ENCODE measurements at places on chromosomes 16 and 17.

DNA sequence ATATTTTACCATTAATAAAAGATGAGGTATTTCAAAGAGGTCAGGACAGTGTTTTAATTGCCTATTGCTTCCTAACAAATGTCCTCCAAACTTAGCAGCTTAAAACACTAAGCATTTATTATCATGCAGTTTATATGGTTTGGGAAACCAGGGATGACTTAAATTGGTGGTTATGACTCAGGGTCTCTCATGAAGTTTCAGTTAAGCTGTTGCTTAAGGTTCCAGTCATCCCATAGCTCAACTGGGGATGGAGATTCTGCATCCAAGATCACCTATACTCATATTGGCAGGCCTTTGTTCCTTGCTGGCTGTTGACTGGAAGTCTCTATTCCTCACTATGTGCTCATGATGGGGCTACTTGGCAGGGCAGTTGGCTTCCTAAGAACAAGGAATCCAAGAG, 1329.9 kb upstream of the GOT2 start:
- peak; percentile 1 for DNase-seq

- no peak for DNase-seq
These were observed 132.7 kb downstream of the CCDC182 start for GRCh38 chr17:57612202-57613071.

DNA sequence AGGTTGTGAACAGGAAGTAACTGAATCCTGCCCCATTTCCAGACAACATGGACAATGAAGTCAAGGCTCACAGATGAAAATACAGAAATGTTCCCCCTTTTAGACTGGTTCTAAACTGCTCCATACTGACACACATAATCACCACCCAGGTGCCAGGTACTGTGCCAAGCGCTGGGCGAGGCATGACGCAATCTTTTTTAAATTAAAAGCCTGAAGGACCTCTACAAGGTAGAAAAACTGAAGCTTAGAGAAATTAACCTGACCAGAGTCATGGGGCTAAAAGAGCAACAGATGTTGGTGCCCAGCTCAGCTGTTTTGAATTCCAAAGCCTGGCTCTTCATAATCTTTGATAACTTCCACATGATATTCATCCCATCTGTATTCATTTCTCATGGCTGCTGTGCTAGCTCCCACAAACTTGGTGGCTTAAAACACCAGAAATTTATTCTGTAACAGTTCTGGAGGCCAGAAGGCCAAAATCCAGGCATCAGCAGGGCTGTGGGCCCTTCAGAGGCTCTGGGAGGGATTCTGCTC, 4.9 kb upstream of the RAB11FIP4 start:
- DNase-seq, result peak; percentile 30

DNA sequence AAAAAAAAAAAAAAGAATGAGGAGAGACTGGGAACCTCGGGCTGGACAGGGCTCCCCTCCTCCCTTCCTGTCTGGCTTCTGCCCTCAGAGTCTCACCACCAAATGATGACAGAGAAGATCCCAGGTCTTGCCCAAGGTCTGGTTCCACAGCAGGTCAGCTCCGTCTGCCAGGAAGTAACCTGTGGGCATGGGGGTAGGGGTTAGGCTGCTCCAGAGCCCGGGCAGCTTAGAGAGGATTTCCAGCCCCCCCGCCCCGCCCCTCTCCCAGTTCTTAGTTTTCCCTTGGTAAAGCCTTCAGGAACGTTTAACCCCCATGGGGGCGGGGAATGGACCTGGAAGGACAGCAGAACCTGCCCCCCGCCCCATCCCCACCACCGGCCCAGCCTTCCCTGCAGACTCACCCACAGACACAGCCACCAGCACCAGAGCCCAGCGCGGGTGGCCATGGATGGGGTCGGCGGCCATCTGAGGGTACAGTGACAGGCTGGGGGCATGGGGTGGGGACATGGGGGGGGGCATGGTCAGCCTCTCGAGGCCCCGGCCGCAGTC, 700 bp downstream of the TLCD2 start:
- peak; percentile 67 for DNase-seq

DNA sequence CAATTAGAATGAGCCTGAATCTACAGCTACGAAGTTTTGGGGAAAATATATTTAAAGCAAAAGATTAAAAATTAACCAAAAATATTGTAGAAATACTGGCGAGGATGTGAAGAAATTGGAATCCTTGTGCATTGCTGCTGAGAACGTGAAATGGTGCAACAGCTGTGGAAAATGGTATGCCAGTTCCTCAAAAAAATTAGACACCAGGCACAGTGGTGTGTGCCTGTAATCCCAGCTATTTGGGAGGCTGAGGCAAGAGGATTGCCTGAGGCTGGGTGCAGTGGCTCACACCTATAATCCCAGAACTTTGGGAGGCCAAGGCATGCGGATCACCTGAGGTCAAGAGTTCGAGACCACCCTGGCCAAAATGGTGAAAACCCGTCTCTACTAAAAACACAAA, 119.9 kb upstream of the TMEM97 start:
- DNase-seq, result no peak

DNA sequence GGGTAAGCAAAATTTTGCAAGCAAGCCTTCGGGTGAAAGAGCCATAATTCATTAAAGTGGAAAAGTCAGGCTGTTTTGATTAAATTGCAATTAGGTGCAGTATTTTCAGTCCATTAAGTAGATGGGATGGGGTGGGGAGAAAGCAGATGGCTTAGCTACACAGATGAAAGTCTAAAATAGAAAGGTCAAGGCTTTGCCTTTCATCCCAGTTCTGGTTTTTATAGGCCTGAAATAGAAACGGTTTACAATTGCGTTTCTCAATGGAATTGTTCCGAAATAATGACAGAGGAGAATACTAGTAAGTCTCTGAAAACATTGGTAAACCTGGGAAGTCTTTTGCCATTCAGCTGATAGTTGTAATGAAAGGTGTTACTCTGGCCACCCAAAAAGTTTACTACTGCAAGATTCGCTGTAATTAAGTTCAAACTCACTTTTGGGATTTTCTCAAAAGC, 1.5 kb downstream of the PPM1E start:
- DNase-seq, result no peak

GRCh38 chr16:72873853-72874252, 174.1 kb downstream of the ZFHX3 start:
- no peak for DNase-seq

GRCh38 chr16:26240807-26241206, 549.0 kb downstream of the HS3ST4 start:
- DNase-seq, result no peak

GRCh38 chr16:20321671-20322070, 5.6 kb downstream of the GP2 start:
- no peak for DNase-seq

GRCh38 chr16:80806927-80807340, 2.5 kb upstream of the CDYL2 start:
- peak; percentile 55 for DNase-seq

DNA sequence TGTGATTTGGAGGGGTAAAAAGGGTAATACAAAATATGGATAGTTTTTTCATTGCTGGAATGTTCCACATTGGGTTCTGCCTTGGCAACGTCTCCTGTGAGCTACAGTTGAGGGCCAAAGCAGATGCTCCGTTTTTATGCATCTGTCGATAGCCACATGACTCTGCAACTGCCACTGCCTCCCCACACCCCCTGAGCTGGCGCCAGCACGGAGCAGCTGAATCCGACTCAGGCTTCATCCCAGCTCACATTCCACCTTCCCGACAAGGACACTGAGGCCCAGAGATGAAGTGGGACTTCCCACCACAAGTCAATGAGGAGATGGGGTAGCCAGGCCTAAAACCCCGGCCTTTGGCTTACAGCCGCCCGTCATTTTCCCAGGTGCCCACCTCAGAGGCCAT, 334.1 kb downstream of the CDH13 start:
- no peak for DNase-seq

DNA sequence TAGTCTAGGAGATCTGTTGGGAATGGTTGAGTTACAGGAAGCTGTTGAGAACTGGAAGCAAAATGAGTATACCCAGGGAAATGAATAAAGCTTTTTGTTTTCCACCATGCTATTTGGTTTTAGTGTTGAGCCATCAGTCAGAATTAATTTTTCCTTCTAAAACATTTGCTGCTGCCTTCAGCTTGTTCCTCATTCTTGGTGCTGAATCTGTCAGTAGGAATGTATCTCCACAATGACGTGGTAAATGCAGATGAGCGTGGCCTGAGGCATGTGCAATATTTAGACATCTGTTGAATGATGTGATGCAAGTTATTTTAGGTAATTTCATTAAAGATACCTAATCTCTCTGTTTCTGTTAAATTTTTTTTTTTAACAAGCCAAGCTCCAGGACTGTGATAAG, 10.9 kb downstream of the HAPSTR1 start:
- peak; percentile 91 for DNase-seq

- DNase-seq, result peak; percentile 54
These were observed 10.0 kb downstream of the TMEM235 start for GRCh38 chr17:78241277-78242023.

DNA sequence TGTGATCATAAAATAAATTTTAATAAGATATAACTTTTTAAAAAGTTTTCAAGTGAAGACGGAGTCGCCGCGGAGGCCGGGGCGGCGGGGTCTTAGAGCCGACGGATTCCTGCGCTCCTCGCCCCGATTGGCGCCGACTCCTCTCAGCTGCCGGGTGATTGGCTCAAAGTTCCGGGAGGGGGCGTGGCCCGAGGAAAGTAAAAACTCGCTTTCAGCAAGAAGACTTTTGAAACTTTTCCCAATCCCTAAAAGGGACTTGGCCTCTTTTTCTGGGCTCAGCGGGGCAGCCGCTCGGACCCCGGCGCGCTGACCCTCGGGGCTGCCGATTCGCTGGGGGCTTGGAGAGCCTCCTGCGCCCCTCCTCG, at the start of gene FOXC2:
Gene FOXC2, plus strand, starts transcription at position 229 of the 365 bp plus-strand sequence. CDS start 507 bp downstream, outside the sequence.
- DNase-seq, result peak; percentile 94

- no peak for DNase-seq
These were observed 154.2 kb downstream of the VPS53 start for GRCh38 chr17:560432-560873.

GRCh38 chr17:7293816-7294613, 424 bp downstream of the YBX2 start:
- no peak for DNase-seq

DNA sequence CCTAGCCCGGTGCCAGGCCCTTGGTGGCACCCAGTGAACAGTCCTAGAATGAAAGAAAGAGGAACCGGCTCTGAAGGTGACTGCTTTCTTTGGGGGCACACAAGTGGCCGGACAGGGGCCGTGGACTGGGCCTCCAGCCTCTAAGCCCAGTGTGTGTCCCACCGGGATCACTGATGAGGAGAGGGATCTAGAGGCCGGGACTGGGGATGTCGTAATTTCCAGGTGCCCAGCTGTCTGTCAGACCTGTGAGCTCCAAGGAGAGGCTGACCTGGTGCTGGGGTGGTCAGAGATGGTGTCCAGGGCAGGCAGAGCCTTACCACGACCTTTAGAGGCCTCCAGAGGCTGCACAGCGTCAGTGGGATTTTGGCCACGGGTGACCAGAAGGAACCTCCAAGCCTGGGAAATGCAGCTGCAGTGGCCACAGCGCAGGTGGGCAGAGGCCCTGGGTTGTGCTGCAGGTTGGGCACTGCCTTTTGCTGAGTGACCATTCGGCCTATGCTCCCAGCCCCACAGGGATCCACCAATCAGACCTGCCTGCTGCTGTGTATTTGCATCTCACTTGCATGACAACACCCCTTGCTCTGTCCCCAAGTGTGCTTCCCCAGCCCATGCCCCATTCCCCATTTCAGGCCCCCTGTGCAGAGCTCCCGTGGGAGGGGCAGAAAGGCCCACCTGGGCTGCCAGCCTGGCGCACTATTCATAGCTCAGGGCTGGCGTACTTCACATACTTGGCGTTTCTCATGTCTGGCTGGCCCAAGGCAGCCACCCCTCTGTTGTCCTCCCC, 12.5 kb downstream of the ARHGAP23 start:
- no peak for DNase-seq

DNA sequence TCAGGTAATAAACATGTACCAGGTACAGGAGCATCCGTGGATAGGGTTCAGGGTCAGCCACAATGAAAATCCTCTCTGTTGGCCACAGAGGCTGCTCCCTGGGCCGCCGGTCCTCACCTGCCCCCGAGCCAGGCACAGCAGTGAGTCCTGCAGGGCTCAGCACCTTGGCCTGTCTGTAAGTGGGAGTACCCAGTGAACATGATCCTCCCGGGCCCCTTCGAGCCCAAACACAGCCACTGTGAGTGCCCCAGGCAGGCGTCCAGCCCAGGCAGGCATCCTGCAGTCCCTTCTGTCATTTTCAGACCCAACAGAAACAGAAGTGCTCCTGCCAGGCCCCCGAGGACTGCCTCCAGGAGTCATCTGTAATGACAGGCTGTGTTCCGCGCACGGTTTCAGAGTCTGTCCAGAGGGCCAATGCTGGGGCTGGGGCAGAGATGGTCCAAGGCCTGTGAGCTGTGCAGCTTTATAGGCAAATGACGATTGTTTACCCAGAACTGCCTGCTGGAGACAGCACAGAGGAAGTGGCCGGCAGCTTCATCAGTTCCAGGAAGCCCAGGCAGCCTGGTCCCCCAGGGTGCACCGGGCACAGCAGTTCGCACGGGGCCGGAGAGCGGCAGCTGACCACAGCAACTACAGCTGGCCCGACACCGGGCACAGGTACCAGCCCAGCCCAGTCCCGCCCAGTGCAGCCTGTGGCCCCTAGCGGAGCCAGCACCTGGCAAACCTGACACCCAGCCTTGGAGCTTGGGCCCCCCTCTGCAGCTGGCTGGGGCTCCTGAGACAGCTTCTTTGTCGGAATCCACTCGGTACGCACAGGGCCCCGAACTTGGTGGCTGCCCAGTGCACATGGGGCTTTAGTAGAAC, 13.2 kb downstream of the SLC7A5 start:
- DNase-seq, result no peak

GRCh38 chr16:89618109-89618998, 4.9 kb downstream of the DPEP1 start:
- no peak for DNase-seq

- no peak for DNase-seq
These were observed 1.3 kb downstream of the RAB40B start for GRCh38 chr17:82696916-82697807.

DNA sequence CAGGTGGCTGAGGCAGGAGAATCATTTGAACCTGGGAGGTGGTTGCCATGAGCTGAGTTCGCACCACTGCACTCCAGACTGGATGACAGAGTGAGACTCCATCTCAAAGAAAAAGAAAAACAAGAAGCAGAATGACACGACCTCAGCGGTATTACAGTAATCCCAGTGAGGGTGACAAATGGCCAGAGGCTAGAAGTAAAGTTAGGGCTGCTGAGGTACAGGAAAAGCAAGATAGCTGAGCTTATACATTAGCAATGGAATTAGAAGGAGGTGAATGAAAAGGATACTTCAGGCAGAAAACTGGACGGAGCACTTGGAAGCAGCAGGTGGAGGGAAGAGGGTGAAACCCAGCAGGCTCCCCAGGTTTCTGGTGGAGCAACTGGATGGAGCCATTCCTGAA, 26.1 kb upstream of the AMZ2 start:
- DNase-seq, result no peak

GRCh38 chr16:12294471-12294870, 317.9 kb downstream of the SNX29 start:
- DNase-seq, result no peak

GRCh38 chr17:2183346-2183745, 120.2 kb downstream of the SMG6 start:
- peak; percentile 61 for DNase-seq

All from AG10803 (cell line).